Stimulated activated CD4-positive, alpha-beta T cell treated with anti-CD3 and anti-CD28 coated beads, Interleukin-15, amount 100 ng/mL, for 48 hours (primary cell): ENCODE measurements at places on chromosomes 3 and 15.

DNA sequence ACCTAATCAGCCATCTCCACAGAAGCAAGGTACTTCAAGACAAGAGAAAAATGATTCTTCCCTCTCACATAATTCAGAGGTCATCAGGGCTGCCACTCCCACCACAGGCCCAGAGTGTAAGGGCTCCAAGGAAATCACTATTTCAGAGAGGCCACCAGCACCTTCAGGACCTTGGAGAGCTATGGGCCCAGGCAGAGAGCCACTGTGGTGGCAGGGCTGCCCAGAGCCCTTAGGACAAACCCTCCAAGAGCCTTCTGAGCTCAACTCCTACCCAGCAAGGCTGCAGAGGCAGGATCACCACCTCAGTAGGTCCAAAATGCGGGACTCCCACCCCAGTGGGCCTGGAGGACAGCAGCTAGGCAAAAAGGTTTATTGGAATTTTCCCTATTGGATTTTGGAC lies 17.9 kb upstream of the FAN1 start:
- no peak for DNase-seq

DNA sequence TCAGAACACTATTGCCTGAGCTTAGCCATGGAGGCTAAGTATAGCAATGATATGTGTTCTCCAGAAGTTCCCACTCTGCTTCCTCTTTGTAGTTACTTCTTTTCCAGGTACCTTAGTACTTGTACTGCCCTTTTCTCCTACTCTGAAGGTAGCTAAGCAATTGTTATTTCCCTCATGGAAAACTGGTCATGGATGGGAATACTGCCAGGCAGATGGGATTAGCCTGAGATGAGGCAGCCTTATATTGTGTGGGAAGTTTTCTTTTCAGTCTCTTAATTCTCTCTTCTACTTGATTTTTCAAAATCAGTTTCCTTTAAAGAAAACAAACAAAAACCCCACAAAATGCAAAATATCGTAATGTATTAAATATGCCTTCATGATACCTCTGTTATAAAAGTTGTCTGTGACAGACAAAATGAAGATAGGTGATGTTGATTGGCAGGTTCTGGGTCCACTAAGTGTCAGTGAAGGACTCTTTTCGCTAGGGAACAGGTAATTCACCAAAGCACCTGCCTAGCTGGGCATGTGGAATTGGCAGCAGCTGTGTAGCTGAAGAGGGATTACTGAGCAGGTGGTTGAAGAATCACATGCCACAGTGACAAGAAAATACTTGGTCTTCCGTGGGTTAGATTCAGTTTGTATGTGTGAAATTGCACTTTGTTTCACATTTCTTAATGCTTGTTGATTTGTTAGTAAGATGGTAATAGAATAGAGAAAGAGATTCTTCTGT lies 4.1 kb downstream of the ZNF609 start:
- DNase-seq, result no peak

- no peak for DNase-seq
Measured at GRCh38 chr3:146715170-146715569, 110.0 kb upstream of the PLSCR5 start.

GRCh38 chr3:127588806-127589577 lies 1.5 kb downstream of the TPRA1 start:
- no peak for DNase-seq

DNA sequence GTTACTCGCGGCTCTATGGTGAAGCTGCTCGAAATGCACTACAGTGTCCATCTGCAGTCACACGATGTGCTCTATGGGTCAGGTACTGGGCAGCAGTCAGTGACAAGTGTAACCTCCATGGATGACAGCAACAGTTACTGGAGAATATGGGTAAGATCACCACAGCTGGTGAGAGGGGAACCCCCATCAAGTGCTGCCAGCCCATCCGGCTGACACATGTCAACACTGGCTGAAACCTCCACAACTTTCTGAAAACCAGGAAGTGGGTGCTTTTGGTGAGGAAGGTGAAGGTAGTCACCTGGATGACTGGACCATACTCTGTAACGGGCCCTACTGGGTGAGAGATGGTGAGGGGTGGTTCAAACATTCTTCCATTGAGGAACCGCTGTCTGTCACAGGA lies 87.4 kb upstream of the C15orf39 start:
- DNase-seq, result no peak

- no peak for DNase-seq
Measured at GRCh38 chr15:74036271-74037170, 42.0 kb downstream of the PML start.

GRCh38 chr15:51588966-51589365 lies 33.6 kb downstream of the DMXL2 start:
- no peak for DNase-seq

GRCh38 chr3:172550347-172550943 lies 27.2 kb upstream of the TNFSF10 start:
- peak; percentile 76 for DNase-seq

DNA sequence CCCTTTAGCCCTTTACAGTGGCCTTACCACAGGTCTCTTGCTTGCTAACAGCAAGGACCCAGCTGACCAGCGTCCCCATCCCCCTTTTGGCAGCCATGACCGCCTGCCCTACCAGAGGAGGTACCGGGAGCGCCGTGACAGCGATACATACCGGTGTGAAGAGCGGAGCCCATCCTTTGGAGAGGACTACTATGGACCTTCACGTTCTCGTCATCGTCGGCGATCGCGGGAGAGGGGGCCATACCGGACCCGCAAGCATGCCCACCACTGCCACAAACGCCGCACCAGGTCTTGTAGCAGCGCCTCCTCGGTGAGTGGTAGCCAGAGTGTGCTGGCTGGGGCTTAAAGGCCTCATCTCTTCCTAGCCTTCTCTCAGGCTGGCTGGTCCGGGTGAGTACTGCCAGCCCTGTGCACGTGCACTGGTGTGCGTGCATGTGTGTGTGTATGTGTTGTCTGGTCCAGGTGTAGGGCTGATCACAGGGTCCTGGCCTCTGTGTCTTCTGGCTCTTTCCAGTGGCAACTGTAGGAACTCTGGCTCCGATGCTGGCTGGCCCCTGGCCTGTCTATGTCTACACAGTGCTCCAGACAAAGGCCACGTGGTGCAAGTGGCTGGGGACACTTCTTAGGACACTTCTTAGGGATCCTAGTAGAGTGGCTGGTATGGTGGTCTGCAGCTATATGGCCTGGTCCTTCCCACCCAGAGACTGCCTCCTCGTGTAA lies 4.4 kb downstream of the CLK3 start:
- DNase-seq, result no peak
